ENCODE measurements at places on chromosomes 4 and X. TPM values are rescaled to one million over a fixed set of nuclear protein-coding genes. Genes with fewer than 3 reads are reported as not detected.

DNA sequence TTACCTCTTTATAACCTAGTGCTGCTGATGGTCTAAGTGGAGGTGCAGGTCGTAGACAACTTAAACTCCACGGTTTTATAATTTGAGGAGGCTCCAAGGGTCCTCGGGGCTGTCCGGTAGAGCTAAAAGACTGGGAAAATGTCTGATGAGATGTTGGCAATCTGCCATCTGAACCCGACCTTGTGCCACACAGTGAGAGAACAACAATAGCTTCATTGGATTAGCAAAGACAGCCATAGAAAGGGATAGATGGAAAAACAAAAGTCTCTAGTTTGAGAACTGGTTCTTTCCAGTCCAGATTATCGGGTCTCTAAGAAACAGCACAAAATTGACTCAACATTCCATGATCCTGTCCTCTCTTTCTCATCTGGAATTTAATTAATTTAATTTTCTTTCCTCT lies 31.6 kb downstream of the CD40LG start:
- no peak for DNase-seq

DNA sequence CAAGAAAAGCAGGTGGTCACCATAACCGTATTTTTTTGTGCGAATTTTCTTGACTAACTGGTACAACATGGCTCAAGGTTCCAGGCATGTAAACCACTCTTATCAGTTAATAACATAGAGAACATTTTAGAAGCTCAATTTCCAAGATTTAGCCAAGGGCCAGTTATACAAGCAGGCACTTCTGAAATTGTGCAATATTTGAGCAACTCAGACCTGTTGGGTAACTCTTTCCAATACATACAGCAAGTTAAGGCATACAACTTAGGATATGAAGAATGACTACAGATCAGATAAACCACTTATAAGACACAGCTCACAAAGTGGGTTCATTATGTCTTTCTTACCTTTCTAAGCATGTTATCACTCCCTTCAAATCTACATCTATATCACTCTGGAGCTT lies 43.9 kb downstream of the ZNF280C start:
- DNase-seq, result no peak

- DNase-seq, result no peak
These were observed 35.8 kb downstream of the PDE5A start for GRCh38 chr4:119592830-119593229.

Gene PDCL2
- polyA plus RNA-seq, result not detected

Data from muscle of arm (tissue), 14 donors.